ENCODE measurements at places on chromosomes 5 and 9.

GRCh38 chr5:17154211-17154996, 63.0 kb upstream of the BASP1 start:
- DNase-seq, result no peak

DNA sequence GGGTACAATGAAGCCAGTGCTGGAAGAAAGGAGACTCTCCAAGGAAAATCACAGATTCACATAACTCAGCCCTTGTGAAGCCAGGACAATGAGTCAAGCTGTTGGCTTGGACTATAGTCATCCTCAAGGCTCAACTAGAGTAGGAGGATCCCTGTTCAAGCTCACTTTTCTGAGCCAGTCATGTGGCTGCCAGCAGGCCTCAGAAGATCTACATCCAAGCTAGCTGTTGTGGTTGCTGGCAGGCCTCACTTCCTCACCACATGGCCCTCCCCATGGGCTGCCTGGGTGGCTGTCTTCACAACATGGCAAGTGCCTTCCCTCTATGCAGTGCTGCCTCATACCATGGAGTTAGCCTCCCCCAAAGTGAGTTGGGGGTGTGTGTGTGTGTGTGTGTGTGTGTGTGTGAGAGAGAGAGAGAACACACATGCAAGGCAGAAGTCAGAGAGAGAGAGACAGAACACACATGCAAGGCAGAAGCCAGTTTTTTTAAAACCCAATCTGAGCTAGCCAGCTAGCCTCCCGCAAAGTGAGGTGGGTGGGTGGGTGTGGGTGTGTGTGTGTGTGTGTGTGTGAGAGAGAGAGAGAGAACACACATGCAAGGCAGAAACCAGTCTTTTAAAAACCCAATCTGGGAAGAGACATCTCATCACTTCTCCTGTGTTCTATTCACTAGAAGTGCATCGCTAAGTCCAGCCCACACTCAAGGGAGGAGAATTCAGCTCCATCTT, 17.1 kb downstream of the SCAI start:
- DNase-seq, result no peak

DNA sequence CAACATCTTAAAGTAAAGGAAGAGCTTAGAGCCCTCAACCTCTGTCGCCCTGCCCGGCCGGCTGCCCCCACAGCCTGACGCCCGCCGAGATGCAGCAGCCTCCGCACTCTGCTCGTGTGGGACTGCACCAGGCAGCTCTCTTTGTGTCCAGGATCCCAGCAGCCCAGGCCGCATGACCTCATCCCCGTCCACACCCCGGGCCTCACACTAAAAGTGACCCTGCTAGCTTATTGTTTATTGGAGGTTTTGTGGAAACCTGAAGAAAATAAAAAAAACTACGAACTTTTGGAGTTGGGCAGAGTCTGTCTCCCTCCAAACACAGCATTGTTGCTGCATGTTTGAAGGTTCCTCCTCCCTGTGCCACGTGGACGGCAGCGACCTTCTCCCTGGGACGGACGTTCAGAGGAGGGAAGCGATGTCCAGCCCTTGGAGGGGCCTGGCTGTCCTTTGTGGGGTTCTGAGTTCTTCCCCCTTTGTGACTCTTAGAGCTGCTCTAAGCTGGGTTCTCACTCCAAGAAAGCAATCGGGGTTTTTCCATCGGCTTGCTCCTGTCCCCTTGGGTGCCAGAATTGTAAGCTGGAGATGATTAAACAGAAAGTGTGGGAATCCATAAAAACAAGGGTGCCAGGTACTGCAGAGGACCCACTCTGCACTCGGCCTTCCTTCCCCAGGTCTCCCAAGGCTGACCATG, 103.5 kb upstream of the COL5A1 start:
- DNase-seq, result no peak

DNA sequence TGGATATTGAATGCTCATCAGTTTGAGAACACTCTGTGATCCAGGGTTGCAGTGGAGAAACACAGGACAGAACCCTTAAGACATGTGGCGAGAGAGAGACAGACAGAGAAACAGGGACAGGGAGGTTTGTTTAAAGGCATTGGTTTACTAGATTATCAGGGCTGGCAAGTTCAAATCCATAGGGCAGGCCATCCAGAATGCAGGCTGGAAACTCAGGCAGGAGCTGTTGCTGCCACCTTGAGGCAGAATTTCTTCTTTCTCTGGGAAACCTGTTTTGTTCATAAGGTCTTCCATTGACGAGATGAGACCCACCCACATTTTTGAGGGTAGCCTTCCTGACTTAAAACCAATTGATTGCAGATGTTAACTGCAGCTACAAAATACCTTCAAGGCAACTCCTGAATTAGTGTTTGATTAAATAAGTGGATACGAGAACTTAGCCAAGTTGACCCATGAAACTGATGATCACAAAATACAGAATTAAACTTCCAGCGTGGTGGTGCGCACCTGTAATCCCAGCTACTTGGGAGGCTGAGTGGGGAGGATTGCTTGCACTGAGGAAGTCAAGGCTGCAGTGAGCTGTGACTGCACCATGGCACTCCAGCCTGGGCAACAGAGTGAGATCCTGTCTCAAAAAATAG, 55.9 kb downstream of the NSUN2 start:
- DNase-seq, result no peak

DNA sequence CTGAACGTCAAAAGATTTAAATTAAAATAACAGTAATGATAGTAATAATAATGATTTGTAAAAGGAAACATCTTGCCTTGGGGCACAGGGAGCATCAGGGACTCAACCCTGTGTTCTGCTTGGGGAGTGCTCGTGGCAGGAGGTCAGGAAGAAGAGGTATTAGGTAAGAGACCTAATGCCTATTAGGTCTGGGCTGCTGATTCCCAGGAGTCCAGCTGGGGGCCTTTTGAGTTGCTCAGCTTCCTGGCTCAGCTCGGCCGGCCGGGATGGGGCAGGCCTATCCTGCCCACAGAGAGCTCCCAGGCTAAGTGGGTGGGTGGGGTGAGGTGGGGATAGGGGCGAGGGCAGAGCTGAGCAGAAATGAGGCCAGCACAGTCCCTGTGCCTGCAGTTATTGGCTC, 17.5 kb downstream of the LMX1B start:
- DNase-seq, result no peak

DNA sequence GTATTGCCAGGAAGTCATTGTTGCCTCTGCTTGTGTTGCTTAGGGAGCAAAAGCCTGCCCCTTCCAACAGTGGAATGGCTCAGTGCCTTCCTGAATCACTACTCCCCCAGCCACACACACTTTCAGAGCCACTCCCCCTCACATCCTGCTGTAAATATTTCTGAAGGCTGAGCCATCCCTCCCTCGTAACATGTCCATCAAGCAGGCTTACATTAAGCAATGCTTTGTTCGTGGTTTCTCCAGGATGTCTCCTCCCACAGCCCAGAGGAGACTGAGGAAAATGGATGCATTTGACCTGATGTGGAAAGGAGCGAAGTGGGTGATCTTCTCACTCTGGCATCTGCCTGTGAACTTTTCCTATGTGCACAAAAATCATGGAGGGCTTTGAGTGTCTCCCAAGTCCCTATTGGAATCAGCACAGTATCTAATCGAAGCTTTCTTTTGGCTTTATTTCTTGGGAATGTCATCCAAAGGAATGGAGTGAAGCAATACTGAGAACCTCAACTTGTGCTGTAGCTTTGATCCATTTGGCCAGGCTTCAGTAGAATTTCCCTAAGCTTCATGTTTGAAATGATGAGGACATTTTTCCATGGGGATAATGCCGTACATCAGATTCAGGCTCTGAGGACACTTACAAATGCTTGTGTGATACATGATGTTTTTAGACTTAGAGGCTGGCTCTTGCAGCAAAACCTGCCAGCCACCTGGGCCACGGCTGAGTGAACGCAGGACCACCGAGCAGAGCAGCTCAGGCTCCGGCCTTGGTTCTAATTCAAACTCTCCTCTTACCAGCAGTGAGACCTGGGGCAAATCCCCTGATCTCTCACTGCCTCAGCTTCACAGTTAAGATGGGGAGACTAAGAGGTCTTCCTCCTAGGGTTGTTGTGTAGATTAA, 389.1 kb downstream of the ENC1 start:
- no peak for DNase-seq

DNA sequence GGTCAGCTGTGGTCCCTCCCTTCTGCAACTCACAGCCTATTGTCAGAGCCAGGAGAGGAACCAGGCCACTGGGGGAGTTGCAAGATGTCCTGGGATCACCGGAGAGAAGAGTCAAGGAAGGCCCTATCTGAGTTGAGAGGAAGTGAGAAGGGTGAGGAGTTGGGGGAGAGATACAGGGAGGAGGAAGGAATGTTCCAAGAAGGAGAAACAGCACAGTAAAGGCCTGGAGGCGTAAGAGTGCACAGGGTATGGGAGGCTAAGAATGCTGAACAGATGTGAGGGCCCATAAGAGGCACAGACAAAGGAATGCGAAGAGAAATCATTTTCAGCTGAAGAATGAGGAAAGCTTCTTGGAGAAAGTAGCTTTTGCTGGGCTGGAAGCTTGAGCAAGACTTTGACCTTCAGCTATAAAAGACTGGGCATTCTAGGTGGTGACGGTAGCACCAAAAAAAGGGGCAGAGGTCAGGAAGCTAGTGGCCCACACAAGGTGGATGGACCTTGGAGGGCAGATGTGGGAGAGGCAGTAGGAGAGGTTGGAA, 21.6 kb upstream of the CSF1R start:
- no peak for DNase-seq

GRCh38 chr5:21236971-21237427, 1249.0 kb upstream of the CDH18 start:
- no peak for DNase-seq

GRCh38 chr9:111501648-111502047, 17.5 kb upstream of the ECPAS start:
- DNase-seq, result no peak

DNA sequence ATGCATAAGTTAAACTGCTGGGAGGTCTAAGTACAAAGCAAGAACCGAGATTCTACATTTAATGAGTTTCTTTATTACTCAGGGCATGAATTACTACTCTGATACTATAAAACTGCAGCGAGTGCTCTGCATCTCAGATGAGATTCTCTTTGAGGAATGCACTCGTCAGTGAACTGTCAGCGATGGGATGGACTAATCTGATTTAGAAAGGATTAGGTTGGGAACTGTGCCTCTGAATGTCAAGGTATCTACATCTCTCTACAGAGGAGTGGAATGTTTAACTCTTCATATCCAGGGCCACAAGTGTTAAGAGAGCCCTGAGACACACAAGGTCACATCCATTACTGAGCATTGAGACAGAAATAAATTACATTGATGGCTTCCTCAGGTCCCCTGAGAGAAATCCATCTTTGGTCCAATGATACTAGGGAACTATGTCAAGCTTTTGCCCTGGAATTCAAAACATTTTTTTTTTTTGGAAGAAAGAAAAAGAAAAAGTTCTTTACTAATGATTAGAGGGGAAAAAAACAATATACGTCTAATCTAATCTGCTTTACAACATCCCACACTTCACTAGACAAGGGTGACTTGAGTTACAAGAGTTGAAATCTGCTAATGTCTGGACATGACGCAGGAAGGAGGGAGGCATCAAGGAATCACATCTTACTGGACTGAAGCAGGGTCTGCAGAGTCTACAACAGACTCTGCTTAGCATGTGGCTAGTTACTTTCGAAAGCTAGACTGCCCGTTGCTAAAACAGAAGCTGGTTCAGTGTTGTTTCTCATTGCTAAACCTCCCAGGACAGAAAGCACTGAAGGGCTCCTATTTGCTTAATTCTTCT, 270.0 kb upstream of the TLE4 start:
- no peak for DNase-seq

DNA sequence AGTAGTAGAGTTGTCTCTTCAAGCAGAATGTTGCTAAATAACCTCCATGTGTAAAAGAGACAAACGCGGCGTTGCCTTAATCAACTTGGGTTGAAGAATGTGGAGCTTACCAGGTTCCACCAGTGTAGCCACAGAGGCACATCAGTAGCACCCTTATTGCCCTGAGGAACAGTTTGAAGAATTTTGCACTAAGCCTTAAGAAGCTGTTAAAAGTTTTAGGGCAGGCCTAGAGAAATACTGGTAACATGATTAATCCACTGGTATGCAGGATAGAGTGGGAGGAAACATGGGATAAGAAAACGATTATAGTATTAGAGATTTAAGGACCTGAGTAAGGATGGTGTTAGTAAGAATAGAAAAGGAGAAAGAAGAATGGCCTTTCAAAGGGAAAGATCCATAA, 100.6 kb downstream of the ZCCHC7 start:
- DNase-seq, result no peak

DNA sequence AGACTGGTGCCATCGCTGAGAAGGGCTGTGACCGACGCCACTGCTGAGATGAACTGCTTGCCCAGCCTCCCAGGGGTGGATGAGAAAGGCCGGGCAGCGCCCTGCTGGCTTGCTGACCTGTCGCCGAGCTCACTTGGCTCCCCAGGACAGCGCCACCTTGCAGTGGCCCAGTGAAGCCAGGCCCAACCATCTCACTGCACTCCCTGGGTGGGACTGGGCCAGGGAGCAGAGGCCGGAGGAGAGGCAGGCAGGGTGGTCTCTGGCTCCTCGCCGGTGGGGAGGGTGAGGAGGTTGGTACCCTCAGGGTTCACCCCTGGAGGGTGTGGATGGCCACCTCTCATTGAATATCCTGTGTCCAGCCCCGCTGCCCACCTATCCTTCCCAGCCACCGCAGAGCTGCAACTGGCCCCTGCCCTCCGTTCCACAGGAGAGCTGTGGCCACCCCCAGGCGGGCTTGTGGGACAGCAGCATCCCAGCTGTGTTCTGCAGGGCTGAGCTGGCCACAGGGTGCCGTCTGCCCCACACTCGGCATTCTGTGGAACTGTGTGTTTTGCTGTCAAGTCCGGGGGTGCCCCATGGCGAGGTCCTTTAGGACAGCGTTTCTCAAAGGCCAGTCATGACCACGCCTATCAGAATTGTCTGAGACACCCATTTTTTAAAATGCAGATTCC, 41.0 kb upstream of the FCN2 start:
- DNase-seq, result no peak

- DNase-seq, result no peak
Measured at GRCh38 chr9:32906213-32906612, 95.2 kb downstream of the APTX start.

DNA sequence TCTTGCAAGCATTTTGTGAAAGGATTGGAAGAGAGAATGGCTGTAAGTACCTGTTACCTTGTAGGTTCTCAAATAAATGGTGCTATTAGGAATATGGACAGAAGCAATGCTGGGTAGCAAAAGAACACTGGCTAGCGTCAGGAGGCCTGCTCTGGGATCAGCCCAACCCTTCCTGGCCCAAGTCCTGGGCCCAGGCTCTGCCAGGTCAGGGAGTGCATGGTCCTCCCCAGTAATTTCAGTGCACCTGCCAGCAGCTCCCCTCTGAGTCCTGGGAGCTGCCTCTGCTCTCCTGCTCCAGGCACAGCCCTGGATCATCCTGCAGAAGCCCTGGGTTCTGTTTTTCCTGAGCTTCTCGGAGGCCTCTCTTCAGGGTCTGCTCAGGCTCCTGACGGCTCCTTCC, 89.5 kb upstream of the ARAP3 start:
- no peak for DNase-seq

DNA sequence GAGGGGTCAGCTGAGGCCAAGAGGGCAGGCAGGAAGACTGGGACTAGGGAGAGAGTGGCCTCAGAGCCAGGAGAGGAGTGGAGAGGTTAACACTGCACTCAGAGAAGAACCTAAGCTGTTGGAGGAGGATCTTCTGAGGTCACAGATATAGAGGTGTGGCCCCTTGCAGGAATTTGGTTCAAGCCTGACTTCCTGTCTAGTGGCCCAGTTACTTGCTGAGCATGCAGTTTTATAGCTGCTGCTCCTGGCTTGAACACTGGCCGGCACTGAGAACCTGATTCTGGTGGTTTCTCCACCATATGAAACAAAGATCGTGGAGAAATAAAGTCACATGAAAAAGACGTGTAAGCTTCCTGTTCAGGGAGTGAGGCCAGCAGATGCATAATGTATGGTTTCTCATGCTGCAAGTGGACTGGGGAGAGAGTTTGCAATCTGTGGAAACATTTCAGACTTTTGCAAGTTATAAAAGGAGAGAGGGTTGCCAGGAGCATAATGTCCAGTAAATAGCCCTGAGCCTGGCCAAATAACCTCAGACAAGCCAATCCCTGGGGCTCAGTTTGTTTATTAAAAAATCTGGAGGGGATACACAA, 82.6 kb downstream of the GALNT10 start:
- no peak for DNase-seq
